Astrocyte (in vitro differentiated cells and primary cell): ENCODE measurements at places on chromosomes 11 and 22. TPM values are rescaled to one million over a fixed set of nuclear protein-coding genes. Genes with fewer than 3 reads are reported as not detected.

DNA sequence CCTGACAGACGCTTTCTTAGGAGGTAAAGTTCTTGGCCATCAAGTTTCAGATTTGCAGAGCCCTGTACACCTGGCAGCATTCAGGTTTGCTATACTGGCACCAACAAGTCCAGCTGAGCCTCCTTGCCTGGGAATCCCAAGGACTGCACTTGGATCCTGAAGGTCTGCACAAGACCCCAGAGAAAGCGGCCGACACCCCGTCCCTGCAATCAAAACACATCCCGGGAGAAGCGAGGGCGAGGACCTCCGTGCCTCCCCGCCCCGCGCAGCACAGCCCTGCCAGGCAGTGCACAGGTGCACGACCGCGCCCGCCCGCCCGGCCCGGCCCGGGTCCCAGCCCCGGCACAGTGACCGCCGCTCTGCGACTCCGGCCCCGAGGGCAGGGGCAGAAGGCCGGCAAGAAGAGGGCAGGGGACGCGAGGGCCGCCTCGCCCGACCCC is 559 bp downstream of the MRTFA start:
- peaks cover 26% of the 10 kb centered on the region for H3K4me1 ChIP-seq
- H3K27me3 ChIP-seq = no peaks in the 10 kb centered on the region
- peak overlapping the region; percentile 92 for H3K27ac ChIP-seq
- no peak for DNase-seq
- peak overlapping the region; percentile 92 for H3K4me3 ChIP-seq

- H3K4me3 ChIP-seq = peak overlapping the region; percentile 68
- peak; percentile 36 for DNase-seq
- H3K36me3 ChIP-seq = no peaks in the 10 kb centered on the region
- H3K4me1 ChIP-seq = peaks cover 6% of the 10 kb centered on the region
These were observed 28.2 kb downstream of the DBX1 start for GRCh38 chr11:20131788-20132666.

GRCh38 chr11:12754582-12755234 is 80.5 kb downstream of the TEAD1 start:
- peaks cover 24% of the 10 kb centered on the region for H3K4me1 ChIP-seq
- no peak for DNase-seq
- no peaks in the 10 kb centered on the region for H3K36me3 ChIP-seq
- H3K27me3 ChIP-seq = no peaks in the 10 kb centered on the region

DNA sequence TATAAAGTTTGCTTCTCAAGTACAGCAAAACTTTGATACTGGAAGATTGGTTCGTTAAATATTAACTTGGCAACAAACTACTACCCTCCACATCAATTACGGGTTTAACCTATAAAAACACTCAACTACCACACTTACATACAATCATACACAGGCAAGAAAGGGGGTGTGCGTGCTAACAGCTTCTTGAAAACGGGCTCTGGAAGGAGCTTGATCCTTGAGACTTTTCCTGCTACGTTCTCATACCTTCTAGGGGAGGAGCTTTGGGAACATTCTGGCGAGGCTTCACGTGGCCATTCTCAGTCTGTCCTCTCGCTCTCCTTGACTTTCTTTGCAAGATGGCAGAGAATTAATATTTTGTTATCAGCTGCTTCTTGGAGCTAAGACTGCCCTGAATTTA is 6.8 kb upstream of the ESAM start:
- H3K4me3 ChIP-seq = no peak overlapping the region
- H3K27ac ChIP-seq = no peak overlapping the region
- no peaks in the 10 kb centered on the region for H3K27me3 ChIP-seq
- H3K4me1 ChIP-seq = peaks cover 17% of the 10 kb centered on the region

GRCh38 chr22:39109361-39109760 is 12.3 kb downstream of the APOBEC3H start:
- H3K4me3 ChIP-seq = no peak overlapping the region
- no peaks in the 10 kb centered on the region for H3K4me1 ChIP-seq
- H3K27me3 ChIP-seq = peaks cover 20% of the 10 kb centered on the region
- no peak for DNase-seq
- H3K27ac ChIP-seq = no peak overlapping the region

SAA4 gene
- not detected in 2 replicates for total RNA-seq

GRCh38 chr11:57567515-57568329 is at the start of gene UBE2L6:
Gene UBE2L6, minus strand, starts transcription at chr11:57567672. Its CDS starts 61 bp downstream, at chr11:57567611.
- H3K27me3 ChIP-seq = no peaks in the 10 kb centered on the region
- H3K4me1 ChIP-seq = peaks cover 9% of the 10 kb centered on the region
- peak; percentile 8 for DNase-seq
- H3K36me3 ChIP-seq = no peaks in the 10 kb centered on the region
- H3K27ac ChIP-seq = no peak within 1 kb of the TSS

- H3K36me3 ChIP-seq = no peaks in the 10 kb centered on the region
- H3K27me3 ChIP-seq = no peaks in the 10 kb centered on the region
- H3K27ac ChIP-seq = no peak overlapping the region
- no peak for DNase-seq
- H3K4me1 ChIP-seq = peaks cover 3% of the 10 kb centered on the region
- no peak overlapping the region for H3K4me3 ChIP-seq
These were observed 355.6 kb upstream of the DDI1 start for GRCh38 chr11:103680826-103681225.

DNA sequence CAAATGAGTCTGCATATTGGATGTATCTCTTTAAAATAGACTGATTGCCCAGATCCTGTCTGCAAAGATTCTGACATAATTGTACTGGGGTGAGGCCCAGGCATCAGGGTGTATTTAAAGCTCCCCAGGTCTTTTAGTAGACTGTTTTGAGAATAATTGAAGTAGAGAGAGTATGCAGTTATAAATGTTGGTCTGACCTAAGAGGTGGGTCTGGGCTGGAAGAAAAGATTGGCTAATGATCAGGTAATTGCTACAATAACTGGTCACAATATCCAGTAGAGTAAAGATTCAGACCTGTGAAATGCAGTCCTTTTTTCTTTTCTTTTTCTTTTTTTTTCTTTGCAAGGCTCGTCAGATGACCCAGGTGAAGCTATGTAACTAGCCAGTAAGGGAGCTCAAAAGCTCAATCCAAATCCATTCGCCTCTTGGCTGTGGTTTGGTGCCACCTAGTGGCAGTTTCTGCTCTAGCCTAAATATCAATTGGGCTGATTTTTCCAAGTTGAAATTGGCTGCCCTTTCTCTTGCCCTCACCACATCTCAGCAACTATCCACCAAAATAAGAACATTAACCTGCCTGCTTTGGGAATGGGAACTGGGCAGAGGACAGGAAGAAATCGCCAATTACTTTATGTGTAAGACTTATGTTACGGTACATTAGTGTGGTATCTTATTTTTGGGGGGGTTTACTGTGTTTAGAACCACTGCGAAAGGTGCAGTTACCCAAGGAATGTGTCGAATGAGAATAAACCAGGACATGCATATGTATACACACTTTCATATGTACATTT is 45.9 kb downstream of the ZNF143 start:
- no peaks in the 10 kb centered on the region for H3K27me3 ChIP-seq
- peak; percentile 56 for DNase-seq
- H3K4me1 ChIP-seq = peaks cover 4% of the 10 kb centered on the region
- no peak overlapping the region for H3K27ac ChIP-seq
- H3K36me3 ChIP-seq = peaks cover 2% of the 10 kb centered on the region

TENM4 gene
- total RNA-seq = 7.5 and 13.3 TPM in 2 replicates

- H3K27ac ChIP-seq = no peak overlapping the region
- no peak overlapping the region for H3K4me3 ChIP-seq
- H3K4me1 ChIP-seq = peaks cover 4% of the 10 kb centered on the region
- peaks cover 15% of the 10 kb centered on the region for H3K27me3 ChIP-seq
- no peaks in the 10 kb centered on the region for H3K36me3 ChIP-seq
- no peak for DNase-seq
These were observed 780 bp upstream of the SLC15A3 start for GRCh38 chr11:60952742-60953170.

DNA sequence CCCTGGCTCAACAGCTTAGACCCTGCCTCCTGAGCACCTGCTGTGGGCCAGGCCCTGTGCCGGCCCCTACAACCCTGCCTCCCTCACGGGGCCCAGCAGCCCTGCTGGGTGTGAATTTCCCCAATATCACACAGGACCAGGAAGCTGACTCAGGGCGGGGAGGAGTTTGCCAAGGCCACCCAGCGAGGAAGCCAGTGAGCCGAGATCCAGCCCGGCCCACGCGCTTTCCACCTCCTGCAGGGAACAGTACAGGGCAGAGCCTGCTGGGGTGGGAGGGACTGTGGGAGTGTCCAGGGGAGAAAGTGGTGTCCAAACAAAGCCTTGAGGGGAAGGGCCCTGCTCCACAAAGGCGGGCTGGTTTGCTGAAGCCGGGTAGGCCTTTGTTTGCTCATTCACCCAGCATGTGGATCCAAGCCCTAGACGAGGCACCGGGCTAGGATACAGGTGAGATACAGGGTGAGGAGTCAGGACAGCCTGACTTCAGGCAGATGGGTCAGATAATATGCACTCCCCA is 26.8 kb downstream of the RPL3 start:
- peak overlapping the region; percentile 70 for H3K27ac ChIP-seq
- no peaks in the 10 kb centered on the region for H3K36me3 ChIP-seq
- H3K4me3 ChIP-seq = no peak overlapping the region
- H3K4me1 ChIP-seq = peaks cover 34% of the 10 kb centered on the region
- peak; percentile 93 for DNase-seq

DNA sequence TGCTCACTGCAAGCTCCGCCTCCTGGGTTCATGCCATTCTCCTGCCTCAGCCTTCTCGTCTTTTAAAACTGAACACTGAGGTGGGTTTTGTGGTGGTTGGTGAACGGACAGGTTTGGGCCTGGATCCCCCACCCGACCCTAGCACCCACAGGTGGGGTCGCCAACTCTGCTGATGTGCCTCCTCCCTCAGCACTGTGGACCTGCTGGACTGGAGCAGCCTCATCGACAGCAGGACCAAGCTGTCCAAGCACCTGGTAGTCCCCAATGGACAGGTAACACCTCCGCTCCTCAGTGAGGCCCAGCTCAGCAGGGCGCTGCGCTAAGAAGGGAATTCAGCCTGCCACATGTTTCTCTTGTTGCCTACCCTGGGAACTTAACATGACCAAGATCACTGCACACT is 15.2 kb downstream of the DGCR6L start:
- no peaks in the 10 kb centered on the region for H3K36me3 ChIP-seq
- H3K27ac ChIP-seq = no peak overlapping the region
- DNase-seq = no peak
- H3K4me1 ChIP-seq = peaks cover 2% of the 10 kb centered on the region
- H3K4me3 ChIP-seq = no peak overlapping the region

B4GAT1 gene
- 25.2 and 28.4 TPM in 2 replicates for total RNA-seq

DNA sequence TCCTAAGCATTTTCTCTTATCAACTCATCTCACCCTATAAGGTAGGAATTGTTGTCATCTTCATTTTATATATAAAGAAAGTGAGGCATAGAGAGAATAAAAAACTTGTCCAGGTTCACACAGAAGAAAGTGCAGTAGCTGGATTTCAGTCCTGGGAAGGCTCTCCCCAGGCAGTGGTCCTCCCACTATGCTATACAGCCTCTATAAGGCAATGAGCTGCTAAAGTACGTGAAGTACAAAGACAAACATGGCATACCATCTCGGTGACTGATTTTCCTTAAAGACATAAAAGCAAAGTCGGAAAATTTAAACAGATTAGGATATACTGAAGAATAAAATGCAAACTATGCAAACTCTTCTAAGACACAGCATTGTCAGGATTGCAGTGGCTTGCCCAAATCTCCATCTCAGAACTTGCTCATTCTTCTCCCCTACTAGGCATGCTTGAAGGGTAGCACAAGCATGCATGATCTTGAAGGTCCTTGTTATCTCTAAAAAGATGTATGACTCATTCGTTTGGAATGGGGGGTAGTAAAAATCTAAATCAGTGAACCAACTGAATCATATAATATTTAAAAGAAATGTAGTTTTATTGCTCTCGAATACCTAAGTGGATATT is 97.8 kb upstream of the CSNK2A3 start:
- no peaks in the 10 kb centered on the region for H3K36me3 ChIP-seq
- H3K27ac ChIP-seq = no peak overlapping the region
- peaks cover 11% of the 10 kb centered on the region for H3K4me1 ChIP-seq
- peak; percentile 62 for DNase-seq
- no peak overlapping the region for H3K4me3 ChIP-seq
- H3K27me3 ChIP-seq = peaks cover 8% of the 10 kb centered on the region

DNA sequence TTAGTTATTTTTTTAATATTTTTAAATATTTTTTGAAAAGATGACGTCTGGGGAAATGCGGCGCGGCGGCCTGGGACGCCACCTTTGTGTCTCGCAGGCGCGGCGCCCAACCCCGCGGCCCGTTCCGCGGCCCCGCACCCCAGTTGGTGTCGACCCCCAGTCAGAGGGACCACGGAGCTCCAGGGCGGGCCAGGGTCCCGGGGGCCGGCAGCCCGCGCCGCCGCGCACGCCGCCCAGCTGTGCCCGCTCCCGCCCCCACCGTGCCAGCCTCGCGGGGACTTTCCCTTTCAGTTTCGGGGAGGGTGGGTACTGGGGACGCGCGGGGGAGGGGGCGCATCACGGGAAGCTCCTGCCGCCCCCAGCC is 1.6 kb downstream of the CCND1 start:
- H3K36me3 ChIP-seq = peaks cover 13% of the 10 kb centered on the region
- no peak for DNase-seq

GRCh38 chr11:121482231-121483129 is 29.7 kb upstream of the SORL1-AS1 start:
- H3K36me3 ChIP-seq = no peaks in the 10 kb centered on the region
- H3K4me1 ChIP-seq = no peaks in the 10 kb centered on the region
- H3K27ac ChIP-seq = no peak overlapping the region
- no peak for DNase-seq
- no peak overlapping the region for H3K4me3 ChIP-seq
- H3K27me3 ChIP-seq = peaks cover 3% of the 10 kb centered on the region

DNA sequence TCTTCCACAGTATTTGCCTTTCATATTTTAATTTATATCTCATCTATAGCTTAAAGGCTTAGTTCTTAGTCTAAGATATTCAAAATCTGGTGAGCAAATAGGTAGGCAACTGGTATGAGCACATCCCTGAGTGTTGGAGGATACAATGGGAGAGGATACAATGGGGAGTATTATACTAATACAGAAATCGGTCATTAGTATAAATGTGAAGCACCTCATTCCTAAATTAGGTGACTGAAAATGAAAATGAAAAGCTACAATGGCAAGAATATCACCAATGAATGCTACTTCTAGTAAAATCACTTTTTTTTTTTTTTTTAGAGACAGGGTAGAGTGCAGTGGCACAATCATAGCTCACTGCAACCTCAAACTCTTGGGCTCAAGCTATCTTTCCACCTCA is 21.0 kb downstream of the ENTHD1 start:
- no peak for DNase-seq
- H3K4me1 ChIP-seq = no peaks in the 10 kb centered on the region
- no peak overlapping the region for H3K4me3 ChIP-seq
- H3K27ac ChIP-seq = no peak overlapping the region

DNA sequence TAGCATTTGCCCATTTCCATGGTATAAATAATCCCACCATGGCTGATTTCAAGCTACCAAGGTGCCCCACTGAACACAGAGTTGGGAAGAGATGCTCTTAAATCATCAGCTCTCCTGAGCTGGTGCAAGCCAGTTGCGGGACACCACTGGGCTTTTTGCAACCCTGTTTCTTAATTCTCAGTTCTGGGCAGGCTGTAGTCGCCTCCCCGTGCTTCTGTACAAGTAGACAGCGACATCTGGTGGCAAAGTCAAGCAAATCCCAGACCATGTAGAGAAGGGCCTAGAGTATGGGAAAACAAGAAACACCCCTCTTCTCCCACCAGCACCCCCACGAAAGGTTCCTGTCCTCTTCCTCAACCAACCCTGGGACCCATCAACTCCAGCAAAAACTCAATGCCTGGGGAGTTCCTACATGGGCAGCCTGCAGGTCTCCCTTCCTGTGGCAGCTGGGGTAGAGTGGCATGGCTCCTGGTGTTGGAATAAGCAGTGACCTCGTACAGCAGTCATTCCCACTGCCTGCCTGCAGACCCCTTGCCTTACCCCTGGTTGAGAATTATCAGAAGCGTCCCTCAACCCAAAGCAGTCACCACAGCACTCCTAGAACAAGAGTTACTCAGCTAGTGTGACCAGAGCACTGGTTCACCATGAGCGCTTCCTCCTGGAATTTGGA is 68.4 kb downstream of the IGLL5 start:
- H3K4me3 ChIP-seq = no peak overlapping the region
- DNase-seq = peak; percentile 35
- H3K36me3 ChIP-seq = no peaks in the 10 kb centered on the region
- H3K4me1 ChIP-seq = no peaks in the 10 kb centered on the region
- no peak overlapping the region for H3K27ac ChIP-seq

PKDREJ gene
- total RNA-seq = not detected in 2 replicates

MYO18B gene
- 0.07 TPM in 2 replicates for total RNA-seq
